ENCODE measurements at places on chromosomes 1 and 21.

GRCh38 chr1:57252597-57253294 lies 171.1 kb downstream of the DAB1 start:
- no peak for DNase-seq

GRCh38 chr1:167881069-167881468 lies 32.9 kb downstream of the ADCY10 start:
- DNase-seq: no peak

DNA sequence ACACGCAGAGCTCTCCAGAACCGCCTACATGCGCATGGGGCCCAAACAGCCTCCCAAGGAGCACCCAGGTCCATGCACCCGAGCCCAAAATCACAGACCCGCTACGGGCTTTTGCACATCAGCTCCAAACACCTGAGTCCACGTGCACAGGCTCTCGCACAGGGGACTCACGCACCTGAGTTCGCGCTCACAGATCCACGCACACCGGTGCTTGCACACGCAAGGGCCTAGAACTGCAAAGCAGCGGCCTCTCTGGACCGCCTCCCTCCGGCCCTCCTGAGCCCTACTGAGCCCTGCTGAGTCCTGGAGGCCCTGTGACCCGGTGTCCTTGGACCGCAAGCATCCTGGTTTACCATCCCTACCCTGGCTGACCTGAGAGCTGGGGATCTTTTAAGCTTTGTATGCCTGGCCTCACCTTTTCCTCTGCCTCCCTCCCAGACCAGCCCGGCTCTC lies 8.3 kb downstream of the OLIG2 start:
- DNase-seq: no peak

GRCh38 chr1:241079459-241079858 lies 277.5 kb downstream of the RGS7 start:
- DNase-seq: no peak

All from DND-41 (cell line).